NCI-H526 (cell line): ENCODE measurements at places on chromosomes 2 and 18.
A peak's percentile ranks its signal among the peaks of the same experiment; 100 is the strongest.

- peak; percentile 84 for DNase-seq
These were observed 326.2 kb upstream of the LRATD1 start for GRCh38 chr2:14306268-14306861.

DNA sequence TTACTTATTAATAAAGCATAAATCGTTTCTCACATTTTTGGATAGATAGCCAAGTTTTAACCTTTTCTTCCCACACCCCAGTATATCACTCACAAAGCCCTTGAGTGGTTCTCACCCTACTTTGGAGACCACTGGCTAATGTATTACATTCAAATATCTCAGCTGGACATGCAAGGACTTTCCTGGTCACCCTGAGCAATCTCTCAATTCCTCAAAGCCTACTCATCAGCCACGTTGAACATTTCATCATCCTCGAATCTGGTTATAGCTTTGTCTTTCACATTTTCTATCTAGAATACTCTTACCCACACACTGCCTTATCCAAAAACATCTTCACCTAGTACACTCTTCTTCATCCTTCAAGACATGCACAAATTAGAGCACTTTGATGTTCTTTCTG, 71.1 kb upstream of the MAPRE2 start:
- DNase-seq, result no peak

- DNase-seq, result no peak
These were observed 220.7 kb downstream of the TPGS2 start for GRCh38 chr18:36608107-36608506.

- DNase-seq, result no peak
These were observed 42.4 kb downstream of the TCF7L1 start for GRCh38 chr2:85175369-85176299.

DNA sequence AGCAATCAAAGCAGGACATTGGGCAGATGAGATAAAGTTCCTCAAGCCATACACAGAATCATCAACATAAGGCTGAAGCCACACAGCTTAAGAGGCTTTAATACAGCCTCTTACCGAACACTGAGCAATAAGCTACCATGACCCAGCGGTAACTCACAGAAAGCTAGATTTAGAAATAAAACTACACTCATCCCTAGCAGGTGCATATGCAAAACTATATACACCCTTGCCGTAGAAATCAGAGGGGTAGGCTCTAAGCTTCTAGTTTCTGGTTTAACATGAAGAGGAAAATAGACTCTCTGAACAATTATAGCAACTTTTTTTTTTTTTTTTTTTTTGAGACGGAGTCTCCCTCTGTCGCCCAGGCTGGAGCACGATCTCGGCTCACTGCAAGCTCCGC, 428.8 kb upstream of the FIGN start:
- no peak for DNase-seq

GRCh38 chr2:119684518-119684917, 5.5 kb downstream of the TMEM177 start:
- no peak for DNase-seq

DNA sequence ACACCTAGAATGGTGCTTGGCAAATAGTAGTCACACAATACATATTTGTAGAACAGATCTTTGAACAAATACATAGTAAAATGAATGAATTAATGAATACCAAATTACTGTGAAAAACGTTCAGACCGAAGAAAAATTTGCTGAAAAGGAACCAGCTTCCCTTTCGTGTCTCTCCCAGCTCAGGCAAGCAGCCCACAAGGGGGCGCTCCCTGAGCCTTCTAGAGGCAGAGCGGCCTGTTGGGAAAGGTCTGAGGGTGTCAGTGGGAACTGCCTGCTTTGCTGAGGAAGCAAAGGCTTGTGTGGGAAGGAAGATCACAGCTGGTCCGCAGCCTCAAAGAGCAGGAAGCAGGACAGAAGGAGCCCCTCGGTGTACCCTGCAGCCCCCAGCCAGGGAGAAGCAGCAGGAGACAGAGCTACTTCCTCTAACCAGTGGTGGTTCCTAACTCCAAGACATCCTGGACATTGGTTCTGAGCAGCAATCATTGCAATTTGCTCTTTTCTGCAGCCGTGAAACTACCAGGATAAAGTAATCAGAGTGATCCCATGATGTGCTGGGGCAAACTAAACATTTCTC, 231.1 kb downstream of the ANKRD30B start:
- DNase-seq, result peak; percentile 82

- DNase-seq, result no peak
These were observed 15.4 kb upstream of the DGKD start for GRCh38 chr2:233338812-233339368.

DNA sequence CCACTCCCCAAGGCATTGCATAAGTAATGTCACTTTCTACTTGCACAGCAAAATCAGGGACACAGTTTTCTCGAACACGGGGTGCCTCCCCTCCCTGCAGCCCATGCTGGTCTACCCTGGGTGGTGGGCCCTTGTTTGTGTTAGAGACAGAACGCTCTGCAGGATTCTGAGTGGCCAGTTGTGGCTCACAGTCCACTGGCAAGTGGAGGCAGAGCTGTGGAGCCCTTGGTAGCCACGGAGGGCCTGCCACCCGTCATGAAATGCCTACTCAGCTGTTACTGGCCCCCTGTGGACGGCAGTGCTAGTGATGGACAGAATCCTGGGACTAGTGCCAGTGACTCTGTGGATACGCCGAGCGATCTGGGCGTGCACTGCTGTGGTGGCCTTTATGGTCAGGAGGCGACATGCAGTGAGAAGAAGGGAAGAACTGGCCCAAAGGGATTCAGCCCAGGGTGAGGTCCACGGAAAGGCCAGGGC, 54.0 kb upstream of the TXNDC2 start:
- no peak for DNase-seq
